ENCODE measurements at places on chromosomes 12 and 14. TPM values are rescaled to one million over a fixed set of nuclear protein-coding genes. Genes with fewer than 3 reads are reported as not detected.

Gene LTB4R2
- total RNA-seq = 4.7 TPM

Gene FOXJ2
- total RNA-seq = 11.2 TPM

Gene CHGA
- not detected for total RNA-seq

Gene BHLHE41
- 4.7 TPM for total RNA-seq

Gene WSCD2
- total RNA-seq = 0.36 TPM

Gene CNTN1
- 0.29 TPM for total RNA-seq

Gene AKAP6
- 2.2 TPM for total RNA-seq

Gene RERG
- not detected for total RNA-seq

Gene PRKD1
- total RNA-seq = 21.8 TPM

Gene PDZRN4
- total RNA-seq = not detected

Gene C12orf54
- not detected for total RNA-seq

Gene KRT3
- total RNA-seq = not detected

Gene ASCL4
- total RNA-seq = not detected

Gene COX8C
- not detected for total RNA-seq

Gene SENP1
- total RNA-seq = 23.9 TPM

Gene KLRG1
- under 0.01 TPM for total RNA-seq
